ENCODE measurements at places on chromosomes 3 and 15.

GRCh38 chr15:99399618-99400017, 148.3 kb downstream of the LRRC28 start:
- DNase-seq = no peak

DNA sequence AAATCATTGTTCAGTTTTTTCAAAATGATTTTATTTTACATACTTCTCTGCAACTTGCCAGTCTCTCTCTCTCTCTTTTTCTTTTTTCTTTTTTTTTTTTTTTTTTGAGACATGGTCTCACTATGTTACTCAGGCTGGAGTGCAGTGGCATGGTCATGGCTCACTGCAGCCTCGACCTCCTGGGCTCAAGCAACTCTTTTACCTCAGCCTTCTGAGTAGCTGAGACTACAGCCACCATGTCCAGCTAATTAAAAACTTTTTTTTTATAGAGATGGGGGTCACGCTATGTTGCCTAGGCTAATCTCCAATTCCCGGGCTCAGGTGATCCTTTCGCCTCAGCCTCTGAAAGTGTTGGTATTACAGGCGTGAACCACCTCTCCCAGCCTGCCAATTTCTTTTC, 12.1 kb upstream of the ARID3B start:
- DNase-seq = no peak

GRCh38 chr3:190306026-190306425, 16.2 kb downstream of the CLDN1 start:
- no peak for DNase-seq

DNA sequence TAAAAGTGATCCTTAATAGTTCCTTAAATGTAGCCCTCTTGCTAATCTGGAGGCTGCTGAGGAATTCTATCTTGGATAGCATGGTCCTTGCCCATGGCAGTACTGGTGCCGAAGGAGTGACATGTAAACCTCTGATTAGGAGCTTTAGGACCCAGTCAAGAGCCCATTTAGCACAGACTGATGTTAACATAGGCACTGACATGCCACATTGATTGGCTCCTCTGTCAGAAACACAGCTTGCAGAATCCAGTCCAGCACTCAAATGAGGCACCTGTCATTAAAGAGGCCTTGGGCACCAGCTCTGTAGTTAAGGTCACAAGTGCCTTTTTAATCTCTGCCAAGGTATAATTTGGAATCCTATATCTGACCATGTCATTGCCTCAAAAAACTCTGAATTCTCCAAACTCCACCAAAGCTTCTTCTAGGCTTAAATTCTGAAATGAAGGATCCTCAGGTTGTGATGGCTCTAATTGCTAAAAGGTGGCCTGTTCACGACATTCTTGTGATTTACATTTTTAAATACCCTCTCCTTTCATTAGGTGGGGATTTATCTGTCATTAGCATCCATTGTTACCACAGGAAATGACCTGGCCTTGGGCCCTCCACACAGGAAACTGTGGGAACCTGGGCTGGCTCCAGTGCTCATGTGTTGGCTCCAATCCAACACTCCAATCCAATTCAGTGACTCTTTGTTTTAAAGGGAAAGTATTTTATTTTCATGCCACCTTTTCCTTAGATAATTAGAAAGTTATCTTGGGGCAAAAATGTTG, 57.3 kb upstream of the RNF7 start:
- no peak for DNase-seq

- no peak for DNase-seq
Measured at GRCh38 chr15:96514607-96515285, 184.2 kb downstream of the NR2F2 start.

- DNase-seq = no peak
Measured at GRCh38 chr3:79937567-79937966, 169.8 kb upstream of the ROBO1 start.

GRCh38 chr3:27686642-27687041, 35.5 kb downstream of the EOMES start:
- DNase-seq = no peak

GRCh38 chr3:16667633-16668032, 62.4 kb upstream of the DAZL start:
- DNase-seq = no peak

- no peak for DNase-seq
Measured at GRCh38 chr3:72972706-72973030, 23.9 kb upstream of the PPP4R2 start.

DNA sequence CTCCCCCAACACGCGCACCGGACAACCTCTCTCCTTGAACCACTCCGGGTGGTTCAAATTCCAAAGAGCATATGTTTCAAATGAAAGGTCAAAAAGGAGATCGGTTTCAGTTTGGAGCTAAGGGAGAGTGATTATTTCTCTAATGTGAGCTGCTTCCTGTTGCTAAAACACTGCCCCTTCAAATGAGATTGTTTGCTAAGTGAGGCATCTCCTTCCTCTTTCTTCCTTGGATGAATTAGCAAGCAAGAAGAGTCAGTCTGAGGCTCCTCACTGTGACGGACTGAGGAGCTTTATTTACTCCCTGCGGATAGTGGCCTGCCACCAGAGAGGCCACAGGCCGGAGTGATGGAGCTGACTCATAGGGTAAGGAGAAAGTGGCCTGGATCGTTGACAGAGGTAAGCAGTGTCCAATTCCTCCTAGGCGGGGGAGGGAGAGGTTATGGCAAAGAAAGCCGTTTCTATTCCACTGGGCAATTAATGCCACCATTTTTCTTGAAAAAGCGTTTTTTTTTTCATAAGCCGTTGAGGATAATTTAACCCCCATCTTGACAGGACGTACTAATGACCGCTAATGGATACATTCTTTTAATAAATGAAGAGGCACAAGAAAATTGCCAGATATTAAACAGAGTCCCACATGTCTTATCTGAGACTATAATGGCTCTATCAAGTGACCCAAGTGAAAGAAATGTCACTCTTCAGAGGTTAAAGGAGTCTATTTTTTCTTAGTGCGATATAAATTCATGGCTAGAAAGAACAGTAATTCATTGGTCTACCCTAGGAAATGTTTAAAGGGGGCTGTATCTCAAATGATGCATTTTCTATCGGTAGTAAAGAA, 167.0 kb upstream of the ANKRD28 start:
- DNase-seq = peak; percentile 30

GRCh38 chr3:52311576-52312119, 4.5 kb upstream of the DNAH1 start:
- no peak for DNase-seq

- no peak for DNase-seq
Measured at GRCh38 chr3:17420668-17421067, 321.8 kb downstream of the TBC1D5 start.

DNA sequence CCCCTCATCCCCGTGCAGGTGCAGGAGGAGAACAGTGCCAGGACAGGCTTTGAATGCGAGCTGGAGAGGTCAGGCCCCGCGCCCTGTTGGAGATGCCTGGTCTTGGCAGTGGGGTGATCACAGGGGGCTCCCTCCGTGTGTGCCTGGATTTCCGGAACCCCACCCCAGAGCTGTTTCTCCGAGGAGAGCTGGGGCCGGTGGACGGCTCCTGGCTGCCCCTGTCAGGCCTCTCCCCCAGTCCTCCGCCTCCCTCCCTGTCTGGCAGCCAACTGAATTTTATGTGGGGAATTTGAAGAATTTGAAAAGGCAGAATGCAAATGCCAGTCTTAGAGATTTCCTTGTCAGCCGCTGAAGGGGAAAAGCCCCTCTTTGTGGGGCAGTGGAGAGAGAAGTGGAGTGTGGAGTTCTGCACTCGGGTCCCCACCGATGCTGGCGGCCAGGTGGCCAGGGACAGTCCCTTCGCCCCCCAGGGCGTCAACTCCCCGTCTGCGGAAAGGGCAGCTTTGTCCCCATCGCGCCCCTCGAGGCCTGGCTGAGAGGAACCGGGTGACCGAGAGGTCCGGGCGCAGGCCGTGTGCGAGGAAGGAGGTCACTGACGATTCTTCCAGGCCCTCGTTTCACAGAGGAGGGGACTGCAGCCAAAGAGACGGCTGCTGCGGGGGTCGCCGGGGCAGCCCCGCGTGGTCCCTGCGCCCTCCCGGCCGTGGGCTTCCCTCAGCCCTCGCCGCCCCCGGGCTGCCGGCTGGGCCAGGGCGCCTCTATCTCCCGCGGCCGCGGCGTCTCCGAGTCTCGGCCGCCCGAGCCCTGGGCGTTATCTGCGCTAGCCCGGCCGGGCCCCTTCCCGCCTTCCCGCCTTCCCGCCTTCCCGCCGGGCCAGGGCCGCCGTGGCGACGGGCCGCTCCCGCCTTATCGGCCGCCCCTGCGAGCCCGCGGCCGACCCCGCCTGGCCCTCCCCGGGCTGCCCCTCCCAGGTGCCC, 56.0 kb upstream of the LCTL start:
- DNase-seq = no peak

DNA sequence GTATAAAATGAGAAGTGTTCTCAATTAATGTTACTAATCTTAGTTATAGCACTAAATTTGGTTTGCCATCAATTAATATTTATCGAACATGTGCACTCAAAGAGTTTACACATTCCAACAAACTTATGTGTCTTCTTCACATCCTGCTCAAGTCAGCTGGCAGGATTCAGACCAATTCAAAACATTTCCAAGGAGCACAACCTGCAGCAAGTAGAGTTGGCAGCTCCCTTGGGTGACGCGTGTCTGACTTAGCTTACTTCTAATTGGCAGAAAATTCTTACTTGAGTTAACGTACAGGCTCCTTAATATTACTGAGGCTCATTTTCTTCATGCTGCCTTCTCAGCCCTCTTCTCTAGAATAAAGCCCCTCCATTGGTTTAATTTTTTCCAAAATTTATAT, 110.4 kb upstream of the PFN2 start:
- no peak for DNase-seq

- DNase-seq = no peak
Measured at GRCh38 chr3:43394041-43394554, 107.8 kb downstream of the SNRK start.

DNA sequence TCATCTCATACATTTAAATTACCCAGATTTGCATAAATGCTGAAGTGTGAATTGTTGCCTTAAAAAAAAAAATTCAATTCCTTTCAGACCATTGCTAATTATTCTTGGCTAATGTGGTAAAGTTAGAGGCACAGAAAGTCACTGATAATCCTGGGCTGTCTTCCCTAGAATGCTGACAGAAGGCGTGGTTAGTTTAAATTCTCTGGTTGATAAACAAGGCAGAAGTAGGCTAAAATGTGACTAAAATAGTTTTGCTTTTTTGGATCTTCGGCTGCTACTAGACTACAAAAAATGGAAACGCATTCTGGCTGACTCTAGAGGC, 193.7 kb downstream of the OTOL1 start:
- DNase-seq = no peak

GRCh38 chr3:105790534-105790933, 78.3 kb downstream of the CBLB start:
- DNase-seq = no peak

GRCh38 chr15:31074321-31074720, 27.2 kb downstream of the TRPM1 start:
- no peak for DNase-seq

DNA sequence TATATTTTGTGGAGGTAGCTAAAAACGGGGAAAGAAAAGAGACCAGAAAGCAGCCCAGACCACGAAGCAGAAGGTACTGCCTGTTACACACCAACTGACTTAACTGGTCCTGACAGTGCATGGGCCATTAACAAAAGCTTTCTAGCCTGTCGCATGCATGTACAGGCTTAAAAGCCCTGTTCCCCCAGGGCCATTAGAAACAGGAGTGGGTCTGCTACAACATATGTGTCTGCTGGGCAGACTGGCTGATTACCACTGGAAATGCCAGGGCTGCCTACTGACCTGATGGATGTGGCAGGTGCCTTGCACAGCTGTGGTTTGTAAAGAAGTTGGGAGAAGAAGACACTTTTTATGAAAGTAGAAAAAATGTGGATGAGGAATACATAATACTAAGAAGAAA, 137.4 kb downstream of the GAP43 start:
- no peak for DNase-seq

DNA sequence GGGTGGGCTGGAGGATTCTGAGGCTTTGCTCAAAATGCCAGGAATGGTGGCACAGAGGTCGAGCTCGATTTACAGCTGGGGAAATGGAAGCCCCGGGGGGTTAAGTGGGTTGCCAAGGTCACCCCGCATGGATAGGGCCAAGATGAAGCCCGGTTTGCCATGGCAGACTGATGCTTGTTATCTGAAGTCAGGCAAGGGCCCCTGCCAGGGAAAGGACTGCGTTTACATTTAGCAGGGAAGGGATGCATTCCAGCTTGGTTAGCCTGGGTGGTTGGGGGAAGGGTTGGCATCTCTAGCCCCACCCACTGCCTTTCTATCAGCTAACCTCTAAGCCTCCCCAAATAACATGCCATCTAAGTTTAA, 79.0 kb downstream of the RPLP1 start:
- DNase-seq = no peak

GRCh38 chr15:65916664-65917406, 47.5 kb downstream of the RAB11A start:
- peak; percentile 85 for DNase-seq

DNA sequence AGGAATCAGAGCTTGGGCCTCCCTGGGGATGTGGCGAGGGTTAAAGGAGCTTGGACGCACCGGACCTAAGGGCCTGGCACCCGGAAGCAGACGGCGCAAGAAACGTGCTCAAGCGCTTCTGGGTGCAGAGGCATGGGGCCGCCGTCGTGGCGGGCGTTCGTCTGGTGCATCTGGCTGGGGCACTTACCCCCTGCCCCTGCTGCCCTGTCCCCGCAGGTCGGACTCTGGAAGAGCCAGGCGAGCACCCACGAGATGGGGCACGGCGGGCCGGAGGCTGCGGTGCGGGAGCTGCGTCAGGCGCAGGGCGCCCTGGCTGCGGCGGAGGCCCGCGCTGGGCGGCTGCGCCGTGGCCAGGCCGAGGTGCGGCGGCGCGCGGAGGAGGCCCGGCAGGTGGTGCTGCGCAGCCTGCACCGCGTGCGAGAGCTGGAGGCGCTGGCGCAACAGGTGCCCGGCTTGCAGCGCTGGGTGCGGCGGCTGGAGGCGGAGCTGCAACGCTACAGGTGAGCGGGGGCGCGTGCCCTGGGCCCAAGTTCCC, 2.5 kb downstream of the EFCC1 start:
- no peak for DNase-seq

GRCh38 chr3:99706410-99706809, 68.0 kb downstream of the COL8A1 start:
- no peak for DNase-seq

DNA sequence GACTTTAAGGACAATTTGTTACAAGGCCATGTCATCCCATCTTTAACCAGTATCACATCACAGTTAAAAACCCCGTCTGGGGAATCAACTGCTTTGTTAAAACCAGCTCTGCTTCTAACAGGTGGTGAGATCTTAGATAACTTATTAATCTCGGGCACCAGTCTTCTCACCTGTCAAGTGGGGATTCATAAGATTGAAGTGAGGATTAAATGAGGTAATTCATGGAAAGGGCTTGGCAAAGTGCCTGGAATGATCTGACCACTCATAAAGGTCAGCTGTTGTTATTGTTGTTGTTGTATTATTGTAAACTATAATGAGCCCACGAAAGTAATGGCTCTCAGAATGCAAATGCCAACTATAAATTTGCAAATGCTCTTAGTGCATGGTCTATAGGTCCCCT, 30.1 kb upstream of the SLC24A5 start:
- DNase-seq = no peak

Data from testis (tissue), 5 donors.